ENCODE measurements at places on chromosomes 7 and 10. TPM values are rescaled to one million over a fixed set of nuclear protein-coding genes. Genes with fewer than 3 reads are reported as not detected.

DNA sequence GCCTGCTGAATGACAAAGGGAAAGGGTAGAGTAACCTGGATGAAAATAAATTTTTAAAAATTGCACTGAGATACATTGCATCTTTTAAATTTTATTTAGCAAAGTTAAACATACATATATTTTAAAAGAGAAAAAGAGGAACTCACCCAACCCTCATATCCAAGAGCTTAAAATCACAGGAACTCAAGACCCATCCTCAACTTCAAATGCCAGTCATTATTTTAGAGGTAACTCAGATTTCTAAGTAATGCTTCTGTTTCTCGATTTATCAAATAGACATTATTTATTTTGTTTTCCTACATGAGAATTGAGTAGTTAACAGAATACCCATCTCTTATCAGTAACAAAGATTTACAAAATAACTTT lies 32.4 kb upstream of the KMT2E start:
- DNase-seq, result no peak

The SHTN1 gene
- total RNA-seq, result not detected

DNA sequence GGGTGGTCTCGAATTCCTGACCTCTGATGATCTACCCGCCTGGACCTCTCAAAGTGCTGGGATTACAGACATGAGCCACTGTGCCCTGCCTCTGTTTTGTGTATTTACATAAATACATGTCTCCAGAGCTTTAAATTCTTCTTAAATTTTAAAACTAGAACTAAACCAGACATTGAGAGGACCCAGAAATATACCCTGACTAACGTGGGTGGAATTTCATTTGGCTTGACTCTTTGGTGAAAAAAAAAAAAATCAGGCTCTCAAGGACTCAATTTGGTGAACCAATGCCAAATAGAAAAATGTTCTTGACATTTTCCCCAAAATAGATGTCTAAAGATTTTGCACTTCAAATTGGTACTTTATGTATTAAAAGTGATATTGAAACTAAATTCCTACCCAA lies 16.6 kb upstream of the FAS start:
- no peak for DNase-seq

The WDR86 gene
- 0.25 TPM for total RNA-seq

- DNase-seq, result no peak
These were observed 157.9 kb upstream of the INSYN2A start for GRCh38 chr10:127354255-127354654.

The DLX6 gene
- not detected for total RNA-seq

GRCh38 chr7:139094596-139094995 lies 14.9 kb downstream of the ZC3HAV1 start:
- DNase-seq, result peak; percentile 41

The ADK gene
- 57.5 TPM for total RNA-seq

The TEX36 gene
- total RNA-seq, result not detected

The NKX2-3 gene
- total RNA-seq, result not detected

DNA sequence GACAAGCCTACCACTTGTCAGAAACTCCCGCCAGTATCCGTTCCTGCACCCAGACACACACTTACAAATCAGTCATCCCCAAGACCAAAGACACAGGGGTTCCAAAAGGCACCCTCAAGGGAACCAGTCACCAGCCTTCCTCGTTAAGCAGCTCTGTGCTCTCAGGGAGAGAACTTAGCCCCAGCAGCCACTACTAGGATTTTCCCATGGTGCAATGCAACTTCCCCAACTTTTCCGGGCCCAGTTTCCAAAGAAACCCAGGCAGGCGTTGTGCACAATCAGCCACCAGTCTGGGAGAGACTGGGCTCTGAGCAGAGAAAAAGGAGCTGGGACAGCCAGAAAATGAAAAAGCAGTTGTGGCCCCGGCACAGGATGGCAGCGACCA lies 1.2 kb downstream of the DLG5 start:
- no peak for DNase-seq

DNA sequence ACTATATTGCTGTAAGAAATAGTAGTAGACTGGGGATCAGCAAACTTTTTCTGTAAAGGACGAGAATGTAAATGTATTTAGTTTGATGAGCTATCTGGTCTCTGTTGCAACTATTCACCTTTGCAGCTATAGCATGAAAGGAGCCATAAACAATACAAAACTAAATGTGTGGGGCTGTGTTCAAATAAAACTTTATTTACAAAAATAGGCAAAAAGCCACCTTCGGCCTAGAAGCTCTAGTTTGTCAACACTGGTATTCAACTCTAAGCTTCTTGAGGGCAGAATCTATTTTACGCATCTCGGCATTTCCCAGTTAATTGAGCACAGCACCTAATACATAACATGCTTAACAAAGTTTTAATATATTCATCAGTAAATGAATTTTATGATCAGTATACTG lies 181.4 kb downstream of the SEMA3E start:
- no peak for DNase-seq

DNA sequence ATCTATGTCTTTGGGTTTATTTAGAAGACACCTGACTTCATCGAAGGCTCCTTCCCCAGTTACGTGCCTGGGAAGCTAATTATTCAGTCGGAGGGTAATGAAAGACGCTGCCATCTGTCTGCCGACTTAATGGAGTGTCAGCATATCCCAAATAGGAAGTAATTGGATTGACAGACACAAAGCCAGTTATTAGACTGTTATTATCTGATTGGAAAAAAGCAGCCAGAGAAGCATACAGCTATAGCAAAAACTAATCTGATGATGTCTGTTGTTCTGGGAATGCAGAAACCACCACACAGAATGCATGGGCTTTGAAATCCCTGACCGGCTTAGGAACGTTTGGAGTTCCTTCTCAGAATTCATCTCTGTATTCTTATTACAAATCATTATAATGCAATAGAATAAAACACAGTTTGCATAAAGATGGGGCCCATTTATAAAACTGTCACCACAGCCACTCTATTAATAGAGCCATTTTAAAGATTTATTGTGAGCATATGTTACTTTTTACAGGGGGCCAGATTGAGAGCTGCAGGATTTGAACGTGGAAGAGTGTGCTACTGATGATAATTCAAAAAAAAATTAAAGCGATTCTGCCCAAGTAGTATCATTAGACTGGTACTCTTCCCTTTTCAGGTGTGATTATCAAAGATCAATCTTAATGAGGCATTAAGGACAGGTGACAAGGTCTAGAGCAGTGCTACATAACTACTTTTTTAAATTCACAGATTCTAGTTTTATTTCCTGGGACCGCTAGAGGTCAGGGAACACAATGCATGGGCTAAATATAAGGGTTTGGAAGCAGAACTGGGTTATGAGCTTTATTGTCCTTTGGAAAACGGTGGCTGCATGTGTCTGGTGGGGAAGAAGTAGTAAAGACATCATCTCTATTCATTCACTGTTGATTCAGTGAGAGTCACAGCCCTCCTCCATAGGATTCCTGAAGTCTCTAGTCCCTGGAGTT lies 330.1 kb upstream of the LRGUK start:
- no peak for DNase-seq

The WEE2 gene
- total RNA-seq, result not detected

GRCh38 chr7:16954321-16954720 lies 72.5 kb upstream of the AGR3 start:
- no peak for DNase-seq

GRCh38 chr10:49131507-49132361 lies 2.1 kb downstream of the FAM170B start:
- DNase-seq, result no peak

The ADCYAP1R1 gene
- total RNA-seq, result not detected

The NANOS1 gene
- total RNA-seq, result not detected

GRCh38 chr10:115093776-115094408 lies 727 bp downstream of the ATRNL1 start:
- DNase-seq, result peak; percentile 11

DNA sequence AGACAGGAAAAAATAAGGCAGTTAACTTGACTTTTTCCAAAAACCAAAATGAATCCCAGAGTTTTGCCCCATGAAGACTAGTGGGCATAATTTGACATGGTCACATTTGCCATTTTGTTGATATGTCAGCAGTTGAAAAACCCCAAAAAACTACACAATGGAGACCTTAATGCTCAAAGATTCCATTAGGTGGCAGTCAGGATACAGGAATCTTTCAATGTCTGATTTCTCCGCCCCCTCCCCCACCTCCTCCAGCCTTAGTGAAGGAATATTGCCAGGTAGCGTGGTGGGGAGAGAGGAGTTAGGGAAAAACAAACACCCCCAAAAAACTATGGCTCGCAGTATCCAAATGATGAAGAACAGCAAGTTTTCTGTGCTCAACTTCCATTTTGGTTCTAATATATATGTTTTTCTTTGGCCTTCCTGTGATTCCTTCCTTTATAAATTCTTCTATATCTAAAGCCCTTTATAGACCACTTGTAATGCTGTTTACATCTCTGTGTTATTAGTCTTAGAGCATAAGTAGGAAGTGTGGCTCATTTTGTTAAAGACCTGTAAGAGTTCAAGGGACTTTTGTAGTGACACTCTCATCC lies 6.7 kb upstream of the SMNDC1 start:
- DNase-seq, result peak; percentile 56

GRCh38 chr10:102106998-102107397 lies 13.2 kb downstream of the LDB1 start:
- DNase-seq, result no peak

GRCh38 chr7:94411188-94411466 lies 16.4 kb downstream of the COL1A2 start:
- no peak for DNase-seq

DNA sequence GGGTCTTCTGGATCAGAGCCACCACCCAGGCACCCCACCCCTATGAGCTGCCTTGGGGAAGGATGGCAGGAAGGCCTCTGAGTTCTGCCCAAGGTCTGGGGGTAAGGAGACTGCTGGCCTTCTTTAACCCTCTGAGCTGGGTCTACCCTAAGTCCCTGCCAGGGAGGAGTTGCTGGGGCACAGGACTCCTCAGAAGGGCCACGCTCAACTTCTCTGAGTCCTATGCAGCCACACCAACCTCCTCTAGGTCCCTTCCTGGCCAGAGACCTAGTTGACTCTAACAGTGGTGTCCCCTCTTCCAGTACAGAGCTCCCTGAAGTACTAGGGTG lies 2.6 kb upstream of the NEURL1 start:
- DNase-seq, result no peak

GRCh38 chr7:15620491-15621185 lies 58.8 kb upstream of the AGMO start:
- DNase-seq, result no peak

The PNLIPRP3 gene
- total RNA-seq, result not detected

- no peak for DNase-seq
These were observed 758.7 kb upstream of the CELF2 start for GRCh38 chr10:10259013-10259412.

DNA sequence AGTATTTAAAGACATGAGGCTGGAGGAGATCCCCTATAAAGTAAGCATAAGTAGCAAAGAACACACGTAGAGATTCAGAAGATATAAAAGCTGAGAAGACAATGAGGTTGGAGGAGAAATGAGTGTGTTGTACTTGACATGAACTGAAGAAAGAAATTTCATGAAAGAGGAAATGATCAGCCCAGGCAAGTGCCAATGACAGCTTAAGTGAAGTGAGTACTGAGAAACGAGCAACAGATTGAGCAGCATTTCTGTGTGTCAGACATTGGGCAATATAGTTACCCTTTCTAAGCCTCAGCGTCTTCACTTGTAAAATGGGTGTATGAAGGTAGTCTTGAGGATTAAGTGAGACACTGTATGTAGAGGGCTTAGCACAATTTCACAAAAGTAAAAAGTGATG lies 4.8 kb upstream of the LIPA start:
- no peak for DNase-seq

The TMEM176A gene
- not detected for total RNA-seq

The FFAR4 gene
- total RNA-seq, result not detected

The ITPRID1 gene
- total RNA-seq, result not detected

The ZRANB1 gene
- total RNA-seq, result 10.1 TPM

The ELFN1 gene
- total RNA-seq, result 0.20 TPM

GRCh38 chr10:127971963-127972615 lies 65.2 kb downstream of the PTPRE start:
- DNase-seq, result no peak

DNA sequence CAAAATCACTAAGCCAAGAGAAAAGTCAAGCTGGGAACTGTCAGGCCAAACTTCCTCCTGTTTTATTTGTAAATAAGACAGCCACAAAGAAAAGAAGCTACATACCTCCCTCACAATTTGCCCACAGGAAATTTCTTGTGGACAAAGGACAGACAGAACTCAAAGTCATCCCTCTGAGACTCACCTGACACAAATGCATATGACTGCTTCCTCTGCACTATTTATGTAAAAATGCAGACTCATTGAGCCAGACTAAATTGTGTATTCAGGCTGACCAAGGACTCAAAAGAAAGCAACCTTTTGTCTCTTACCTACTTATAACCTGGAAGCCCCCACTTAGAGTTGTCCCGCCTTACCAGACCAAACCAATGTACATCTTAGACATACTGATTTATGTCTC lies 11.8 kb downstream of the TOMM7 start:
- DNase-seq, result no peak

DNA sequence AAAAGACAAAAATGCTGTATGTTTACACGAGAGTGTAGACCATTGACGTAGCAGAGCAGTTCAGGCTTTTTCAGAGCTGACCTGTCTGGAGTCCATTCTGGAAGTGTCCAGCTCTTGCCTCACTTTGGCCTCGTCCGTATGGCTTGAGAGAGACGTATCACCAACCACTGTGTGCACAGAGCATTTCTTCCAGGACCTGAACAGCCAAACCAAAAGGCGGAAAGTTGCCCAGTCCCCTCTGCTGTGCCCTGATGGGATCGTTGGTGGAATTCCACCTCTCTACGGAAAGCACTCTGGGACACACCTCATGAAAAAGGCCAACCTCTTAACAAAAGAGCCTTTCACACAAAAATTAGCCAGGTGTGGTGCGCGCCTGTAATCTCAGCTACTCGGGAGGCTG lies 184.7 kb upstream of the SH2B2 start:
- no peak for DNase-seq

- DNase-seq, result peak; percentile 92
These were observed 73.3 kb upstream of the NFE2L3 start for GRCh38 chr7:26078437-26079336.

The PDZD8 gene
- 15.5 TPM for total RNA-seq

- no peak for DNase-seq
These were observed 40.4 kb upstream of the MPP7 start for GRCh38 chr10:28343252-28343651.

DNA sequence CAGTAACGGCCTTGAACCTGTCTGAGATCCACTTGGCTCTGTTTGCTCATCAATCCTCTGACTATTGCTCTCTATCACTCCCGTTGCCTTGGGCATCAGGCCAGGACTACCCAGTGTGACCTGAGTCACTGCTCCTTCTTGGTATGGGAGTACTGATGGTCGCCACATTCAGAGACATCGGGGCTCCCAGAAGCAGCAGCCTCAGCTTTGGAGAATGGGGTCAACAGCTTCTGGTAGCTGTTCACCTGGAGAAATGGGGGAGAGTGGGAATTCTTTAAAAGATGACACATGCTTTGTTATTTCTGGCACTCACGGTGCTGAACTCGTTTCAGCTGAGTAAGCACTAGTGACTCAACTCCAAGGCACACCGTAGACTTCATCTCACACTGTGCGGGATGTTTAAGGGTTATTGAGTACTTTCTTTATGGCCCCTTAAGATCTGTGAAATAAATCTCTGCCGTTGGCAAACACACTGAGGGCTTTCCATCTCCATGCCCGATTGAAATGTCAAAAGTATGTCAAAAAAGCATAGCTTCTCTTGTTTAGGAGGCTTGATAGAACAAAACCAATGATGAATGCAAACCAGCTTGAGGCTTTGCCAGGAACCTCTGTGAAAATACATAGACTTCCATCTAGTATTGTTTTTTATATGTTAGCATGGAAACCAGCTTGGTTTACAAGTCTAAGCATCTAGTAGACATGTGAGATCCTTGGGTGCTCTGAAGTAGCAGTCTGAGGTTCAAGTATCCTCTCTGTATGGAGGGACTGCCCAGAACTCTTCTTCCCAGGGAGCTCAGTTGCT lies 333.1 kb downstream of the CXCL12 start:
- DNase-seq, result no peak

The CYP2W1 gene
- not detected for total RNA-seq

GRCh38 chr10:14074062-14074884 lies 256.5 kb downstream of the FRMD4A start:
- DNase-seq, result no peak

Data from activated CD8-positive, alpha-beta T cell treated with anti-CD3 and anti-CD28 coated beads for 36 hours (primary cell).